Activated naive CD4-positive, alpha-beta T cell (primary cell): ENCODE measurements at places on chromosomes 4 and X.

GRCh38 chr4:98996056-98996764, 689 bp downstream of the METAP1 start:
- DNase-seq, result no peak

GRCh38 chr4:26583538-26583864, 383 bp upstream of the TBC1D19 start:
- DNase-seq, result no peak

DNA sequence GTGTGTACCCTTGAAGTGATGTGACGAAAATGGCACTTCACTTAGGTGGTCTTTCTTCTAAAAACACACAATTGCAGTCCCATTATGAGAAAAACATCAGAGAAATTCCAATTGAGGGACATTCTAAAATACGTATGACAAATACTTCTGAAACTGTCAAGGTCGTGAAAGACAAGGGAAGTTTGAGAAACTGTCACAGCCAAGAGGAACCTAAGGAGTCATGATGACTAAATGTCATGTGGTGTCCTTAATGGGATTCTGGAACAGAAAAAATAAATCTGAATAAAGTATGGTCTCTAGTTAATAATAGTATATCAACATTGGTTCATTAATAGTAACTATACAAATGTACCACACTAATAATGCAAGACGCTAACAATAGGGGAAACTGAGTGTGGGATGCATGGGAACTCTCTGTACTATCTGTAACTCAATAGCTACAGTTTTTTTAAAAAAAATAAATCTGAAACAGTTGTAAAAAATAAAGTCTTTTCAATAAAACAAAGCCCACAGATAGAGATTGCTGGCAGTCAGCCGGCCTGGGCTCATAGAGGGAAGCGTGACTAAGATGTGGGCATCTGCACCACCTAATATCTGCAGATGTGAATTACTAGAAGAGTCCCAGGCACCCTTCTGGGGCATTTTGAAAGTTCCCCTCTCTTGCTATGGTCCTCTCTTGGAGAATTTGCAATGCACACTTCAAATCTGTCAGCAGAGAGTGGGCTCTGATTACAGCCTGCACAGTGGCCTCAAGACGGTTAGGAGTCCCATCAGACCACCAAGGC, 47.6 kb downstream of the MID1IP1 start:
- DNase-seq, result no peak

GRCh38 chr4:57442831-57443291, 332.7 kb upstream of the IGFBP7 start:
- no peak for DNase-seq

GRCh38 chr4:26609391-26609790, 25.5 kb downstream of the TBC1D19 start:
- no peak for DNase-seq

- DNase-seq, result no peak
Observed at GRCh38 chr4:113293043-113293560, 243.6 kb downstream of the ANK2 start.
